GM12878 (cell line): ENCODE measurements at places on chromosomes 3 and 15. TPM values are rescaled to one million over a fixed set of nuclear protein-coding genes. Genes with fewer than 3 reads are reported as not detected.

The RLBP1 gene
- not detected in 2 replicates for total RNA-seq

The RAB6B gene
- 0.13 TPM in 1 of 2 replicates, not detected in the other for total RNA-seq

The FRMD4B gene
- total RNA-seq = 6.9 TPM in 2 replicates

The CCDC80 gene
- 0.21 and 0.80 TPM in 2 replicates for total RNA-seq

The OSBPL10 gene
- total RNA-seq = 0.03 and 0.24 TPM in 2 replicates

The SI gene
- total RNA-seq = not detected in 2 replicates

The LRTM1 gene
- not detected in 2 replicates for total RNA-seq

The VIPR1 gene
- total RNA-seq = 0.18 and 0.29 TPM in 2 replicates

DNA sequence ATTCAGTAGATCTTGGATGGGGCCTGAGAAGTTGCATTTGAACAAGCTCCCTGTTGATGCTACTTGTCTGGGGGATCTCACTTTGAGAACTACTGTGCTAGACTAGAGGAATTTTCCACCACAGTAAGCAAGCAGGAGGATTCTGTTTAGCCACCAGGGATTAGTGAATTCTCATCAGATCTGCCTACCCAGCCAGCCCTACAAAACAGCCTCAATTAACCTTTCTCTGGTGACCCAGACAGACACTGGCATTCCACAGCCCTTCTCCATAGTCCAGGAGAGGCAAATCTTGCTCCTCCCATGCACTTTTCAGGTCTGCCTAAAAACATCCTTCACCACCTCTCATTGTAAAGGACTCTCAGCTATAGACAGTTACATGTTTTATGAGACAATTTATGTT lies 16.7 kb upstream of the MYH15 start:
- no peaks in the 10 kb centered on the region for H3K27me3 ChIP-seq
- no peak overlapping the region for H3K4me3 ChIP-seq
- DNase-seq = no peak
- no peak overlapping the region for H3K27ac ChIP-seq

GRCh38 chr3:191455257-191455952 lies 5.6 kb upstream of the PYDC2 start:
- 0 out of 2 replicates have a peak overlapping the region, but pooled peaks have one; percentile 19 for H3K4me3 ChIP-seq
- H3K27ac ChIP-seq = no peak overlapping the region
- H3K36me3 ChIP-seq = no peaks in the 10 kb centered on the region
- DNase-seq = peak; percentile 5
- no peaks in the 10 kb centered on the region for H3K4me1 ChIP-seq
- no peaks in the 10 kb centered on the region for H3K27me3 ChIP-seq

DNA sequence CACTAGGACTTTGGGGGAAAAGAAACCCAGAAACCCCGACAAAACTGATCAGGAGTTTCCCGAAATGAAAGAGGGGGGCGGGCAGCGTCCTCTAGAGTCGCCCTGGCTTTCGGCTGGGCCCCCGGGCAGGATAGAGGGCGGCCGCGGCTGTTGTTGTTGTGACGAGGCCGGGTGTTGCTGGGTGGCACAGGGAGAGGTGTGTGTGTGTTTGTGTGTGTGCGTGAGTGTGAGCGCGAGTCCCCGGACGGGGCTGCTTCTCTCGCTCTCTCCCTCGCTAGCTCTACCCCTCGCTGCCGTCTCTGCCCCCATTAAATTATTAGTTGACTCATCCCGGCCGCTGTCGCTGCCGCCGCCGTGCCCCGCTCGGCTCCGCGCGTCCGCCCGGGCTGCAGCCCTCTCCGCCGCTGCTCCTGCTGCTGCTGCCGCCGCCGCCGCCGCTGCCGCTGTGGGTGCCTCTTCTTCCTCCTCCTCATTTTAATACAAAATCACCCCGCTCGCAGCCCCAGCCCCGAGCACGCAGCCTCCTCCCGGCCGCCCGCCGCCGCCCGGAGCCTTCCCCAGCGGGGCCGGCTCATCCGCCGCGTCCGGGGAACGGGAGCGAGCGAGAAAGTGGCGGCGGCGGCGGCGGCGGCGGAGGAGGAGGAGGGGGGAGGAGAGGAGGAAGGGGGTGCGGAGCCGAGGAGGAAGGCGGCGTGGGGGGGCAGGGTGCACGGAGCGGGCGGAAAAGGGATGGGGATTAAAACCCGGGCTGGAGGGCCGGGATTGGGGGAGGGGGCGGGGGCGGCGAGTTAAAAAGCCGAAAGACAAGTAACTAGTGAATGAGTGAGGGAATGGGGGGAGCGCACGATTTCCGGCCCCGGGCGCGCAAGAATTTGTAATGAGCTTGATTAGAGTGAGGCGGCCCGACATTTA lies at the start of gene SATB1:
Gene SATB1, minus strand, starts transcription at position 611 of the 912 bp plus-strand sequence. CDS start 4,372 bp downstream, outside the sequence.
- DNase-seq = no peak
- peaks cover 7% of the 10 kb centered on the region for H3K27me3 ChIP-seq
- peaks cover 9% of the 10 kb centered on the region; the same call in 1 of the 2 replicates for H3K4me1 ChIP-seq
- H3K27ac ChIP-seq = no peak within 1 kb of the TSS
- no peaks in the 10 kb centered on the region for H3K36me3 ChIP-seq

DNA sequence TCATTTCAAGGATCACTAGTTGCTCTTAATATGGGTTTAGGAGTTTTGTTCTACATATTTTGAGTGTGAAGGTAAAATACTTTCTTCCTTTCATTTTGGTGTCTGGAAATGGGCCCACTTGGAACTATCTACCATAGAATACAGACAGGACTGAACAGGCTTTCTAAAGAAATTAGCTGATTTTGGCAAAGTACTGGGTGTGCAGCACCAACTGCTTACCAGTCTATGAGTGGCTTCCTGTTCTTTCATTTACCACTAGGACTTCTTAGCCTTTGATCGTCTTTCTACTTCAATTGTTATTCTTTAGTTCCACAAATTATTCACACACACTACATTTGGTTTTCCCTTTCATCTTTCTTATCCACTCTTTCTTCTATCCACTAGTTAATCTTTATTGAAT lies 1196.3 kb downstream of the ROBO1 start:
- H3K36me3 ChIP-seq = no peaks in the 10 kb centered on the region
- no peak for DNase-seq
- no peak overlapping the region for H3K4me3 ChIP-seq
- no peaks in the 10 kb centered on the region for H3K4me1 ChIP-seq
- no peak overlapping the region for H3K27ac ChIP-seq

DNA sequence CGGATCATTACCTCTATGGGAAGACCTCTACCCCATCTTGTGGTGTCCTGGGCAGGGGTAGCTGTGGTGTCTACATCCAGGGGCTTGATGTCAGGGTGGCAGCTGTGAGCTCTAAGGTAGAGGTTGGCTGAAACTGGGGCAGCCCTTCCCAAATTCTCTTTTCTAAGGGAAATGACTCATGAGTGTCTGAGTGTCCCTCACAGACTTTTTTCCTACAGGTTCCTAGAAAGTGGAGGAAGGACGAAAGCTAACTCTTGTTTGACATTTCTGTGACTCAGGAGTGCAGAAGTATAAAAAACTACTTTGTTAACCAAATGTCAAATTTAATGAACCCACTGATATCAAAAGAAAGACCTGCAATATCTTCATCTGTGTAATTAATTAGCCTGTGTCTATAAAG lies 481.5 kb downstream of the PDCD6IP start:
- H3K4me3 ChIP-seq = no peak overlapping the region
- no peaks in the 10 kb centered on the region for H3K4me1 ChIP-seq
- no peaks in the 10 kb centered on the region for H3K27me3 ChIP-seq
- no peaks in the 10 kb centered on the region for H3K36me3 ChIP-seq

DNA sequence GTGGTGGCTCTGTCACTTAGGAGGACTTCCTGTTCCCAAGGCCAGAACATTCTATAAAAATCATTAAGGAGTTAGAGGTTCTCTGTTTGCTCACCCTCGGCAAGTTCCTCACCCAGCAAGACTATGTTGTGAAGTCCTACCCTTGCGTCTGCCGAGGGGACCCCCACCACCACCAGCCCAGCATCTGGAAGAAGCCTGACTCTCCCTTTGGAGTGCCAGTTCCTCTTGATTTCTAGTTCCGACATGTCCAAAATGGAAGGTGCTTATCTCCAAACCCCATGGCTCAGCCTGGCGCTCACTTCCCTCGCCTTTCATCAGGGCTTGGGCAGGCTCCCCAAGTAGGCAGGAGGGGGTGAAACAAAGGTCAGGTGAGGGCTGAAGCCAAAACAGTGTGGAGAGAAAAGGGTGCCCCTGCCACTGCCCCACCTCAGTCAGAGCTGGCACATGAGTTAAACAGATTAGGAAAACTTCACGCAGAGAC lies 41.0 kb downstream of the BHLHE40 start:
- H3K27ac ChIP-seq = no peak overlapping the region
- H3K4me1 ChIP-seq = peaks cover 47% of the 10 kb centered on the region
- H3K27me3 ChIP-seq = no peaks in the 10 kb centered on the region
- no peaks in the 10 kb centered on the region for H3K36me3 ChIP-seq

DNA sequence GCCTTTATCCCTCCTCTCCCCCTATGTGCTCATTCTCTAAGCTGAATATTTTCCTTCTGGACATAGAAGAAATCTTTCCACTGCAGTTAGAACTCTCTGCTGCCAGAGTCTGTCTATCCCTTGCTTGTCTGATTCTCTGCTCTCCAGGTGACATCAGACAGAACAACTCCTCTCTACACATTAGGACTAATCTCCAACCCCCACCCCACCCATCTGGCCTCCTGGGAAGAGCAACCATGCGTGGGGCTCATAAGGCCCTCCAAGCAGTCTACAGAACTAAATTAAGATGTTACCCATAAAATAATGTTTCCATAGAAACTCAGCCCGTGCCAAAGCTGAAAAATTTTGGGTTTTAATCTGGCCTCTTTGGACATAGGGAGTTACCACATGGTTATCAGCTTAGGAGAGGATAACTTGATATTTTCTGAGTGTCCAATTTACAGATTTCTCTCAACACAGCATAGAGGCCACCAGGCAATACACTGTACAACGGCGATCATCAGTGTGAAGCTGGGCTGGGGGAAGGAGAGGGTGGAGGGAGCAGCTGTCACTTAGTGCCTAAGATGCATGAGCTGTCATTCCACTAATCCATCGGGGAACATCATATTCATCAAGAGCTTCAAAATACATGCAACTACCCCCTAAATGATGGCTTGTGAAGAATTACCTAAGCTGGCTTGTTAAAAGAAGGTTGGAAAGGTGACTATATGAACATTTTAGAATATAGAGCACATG lies 199.4 kb downstream of the CLSTN2 start:
- H3K4me1 ChIP-seq = no peaks in the 10 kb centered on the region
- no peaks in the 10 kb centered on the region for H3K36me3 ChIP-seq
- no peak overlapping the region for H3K4me3 ChIP-seq
- no peaks in the 10 kb centered on the region; the same call in 1 of the 2 replicates for H3K27me3 ChIP-seq

GRCh38 chr3:167862104-167862730 lies 126.7 kb downstream of the SERPINI1 start:
- no peak for DNase-seq
- no peak overlapping the region for H3K4me3 ChIP-seq
- H3K4me1 ChIP-seq = no peaks in the 10 kb centered on the region
- no peaks in the 10 kb centered on the region for H3K27me3 ChIP-seq
- no peak overlapping the region for H3K27ac ChIP-seq

- no peak overlapping the region for H3K27ac ChIP-seq
- H3K4me1 ChIP-seq = peaks cover 25% of the 10 kb centered on the region
- no peaks in the 10 kb centered on the region for H3K27me3 ChIP-seq
- H3K36me3 ChIP-seq = no peaks in the 10 kb centered on the region; the same call in 1 of the 2 replicates
- no peak overlapping the region for H3K4me3 ChIP-seq
- DNase-seq = no peak
Measured at GRCh38 chr3:51677358-51677757, 6.3 kb downstream of the TEX264 start.

- no peaks in the 10 kb centered on the region for H3K36me3 ChIP-seq
- H3K27ac ChIP-seq = no peak overlapping the region
- no peak overlapping the region for H3K4me3 ChIP-seq
- no peaks in the 10 kb centered on the region for H3K27me3 ChIP-seq
Measured at GRCh38 chr15:93520206-93520605, 431.2 kb upstream of the RGMA start.

DNA sequence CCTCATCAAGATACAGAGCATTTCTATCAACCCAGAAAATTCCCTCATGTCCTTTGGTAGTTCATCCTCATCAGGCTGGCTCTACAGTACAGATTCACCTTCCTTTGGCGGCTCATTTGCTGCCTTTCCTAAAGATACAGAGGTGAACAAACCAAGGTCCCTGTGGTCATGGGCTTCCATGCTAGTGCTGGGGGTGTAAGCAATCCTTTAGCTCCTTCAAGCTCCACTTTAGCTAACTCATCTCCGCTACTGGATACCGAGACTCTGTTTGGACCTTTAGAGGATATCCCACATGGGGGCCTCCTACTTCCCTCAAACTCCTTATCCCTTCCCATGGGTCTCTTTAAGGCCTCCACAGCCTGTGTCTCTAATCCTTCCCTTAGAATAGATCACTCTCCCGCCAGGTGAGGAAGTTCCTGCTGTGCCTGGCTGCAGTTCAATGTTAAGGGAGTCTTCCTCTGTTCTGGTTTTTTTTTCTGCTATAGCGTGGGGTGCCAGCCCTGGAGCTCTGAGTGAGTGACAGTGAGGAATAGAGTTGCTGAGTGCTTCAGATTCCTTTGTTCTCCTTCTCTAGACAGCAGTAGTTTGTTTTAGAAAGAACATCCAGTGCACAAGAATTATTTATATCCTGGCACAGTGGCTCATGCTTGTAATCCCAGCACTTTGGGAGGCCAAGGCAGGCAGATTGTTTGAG lies 30.7 kb downstream of the CLEC3B start:
- no peak overlapping the region for H3K27ac ChIP-seq
- no peaks in the 10 kb centered on the region for H3K27me3 ChIP-seq
- H3K4me3 ChIP-seq = no peak overlapping the region
- H3K4me1 ChIP-seq = no peaks in the 10 kb centered on the region

- DNase-seq = no peak
- no peaks in the 10 kb centered on the region for H3K4me1 ChIP-seq
- no peak overlapping the region for H3K27ac ChIP-seq
- no peak overlapping the region for H3K4me3 ChIP-seq
- peaks cover 9% of the 10 kb centered on the region; the same call in 1 of the 2 replicates for H3K36me3 ChIP-seq
- no peaks in the 10 kb centered on the region for H3K27me3 ChIP-seq
Measured at GRCh38 chr3:11803977-11804892, 42.5 kb downstream of the TAMM41 start.

DNA sequence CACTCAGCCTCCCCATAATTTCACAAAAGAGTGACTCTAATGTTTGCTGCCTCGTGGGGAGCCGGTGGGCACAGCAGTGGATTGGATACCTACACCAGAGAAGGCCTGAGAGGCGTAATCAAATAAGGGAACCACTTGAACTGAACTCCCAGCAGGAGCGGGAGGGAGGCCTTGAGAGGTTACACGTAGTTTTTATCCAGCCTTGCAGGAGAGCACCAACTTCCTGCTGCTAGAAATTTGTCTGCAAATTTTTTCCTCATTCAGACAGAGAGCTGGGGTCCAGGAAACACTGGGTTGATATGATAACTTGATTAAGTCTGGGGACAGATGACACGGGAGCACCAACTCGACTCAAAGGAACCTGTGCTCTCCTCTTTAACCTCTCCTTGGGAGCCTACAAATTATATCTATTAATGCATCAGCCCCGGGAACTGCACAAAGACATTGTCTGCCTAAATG lies 69.8 kb downstream of the HES1 start:
- H3K27me3 ChIP-seq = peaks cover 3% of the 10 kb centered on the region; the same call in 1 of the 2 replicates
- no peaks in the 10 kb centered on the region for H3K36me3 ChIP-seq
- no peak overlapping the region for H3K4me3 ChIP-seq
- DNase-seq = no peak
- H3K4me1 ChIP-seq = peaks cover 5% of the 10 kb centered on the region

- H3K27me3 ChIP-seq = no peaks in the 10 kb centered on the region
- peak overlapping the region; percentile 78 for H3K27ac ChIP-seq
- H3K4me3 ChIP-seq = peak overlapping the region; percentile 22; the same call in 1 of the 2 replicates
- H3K36me3 ChIP-seq = no peaks in the 10 kb centered on the region
Measured at GRCh38 chr3:172152874-172153273, 113.5 kb downstream of the FNDC3B start.
